ENCODE measurements at places on chromosomes 2 and 18.

- DNase-seq: peak; percentile 72
These were observed 26.7 kb downstream of the POLR1A start for GRCh38 chr2:86078774-86079545.

DNA sequence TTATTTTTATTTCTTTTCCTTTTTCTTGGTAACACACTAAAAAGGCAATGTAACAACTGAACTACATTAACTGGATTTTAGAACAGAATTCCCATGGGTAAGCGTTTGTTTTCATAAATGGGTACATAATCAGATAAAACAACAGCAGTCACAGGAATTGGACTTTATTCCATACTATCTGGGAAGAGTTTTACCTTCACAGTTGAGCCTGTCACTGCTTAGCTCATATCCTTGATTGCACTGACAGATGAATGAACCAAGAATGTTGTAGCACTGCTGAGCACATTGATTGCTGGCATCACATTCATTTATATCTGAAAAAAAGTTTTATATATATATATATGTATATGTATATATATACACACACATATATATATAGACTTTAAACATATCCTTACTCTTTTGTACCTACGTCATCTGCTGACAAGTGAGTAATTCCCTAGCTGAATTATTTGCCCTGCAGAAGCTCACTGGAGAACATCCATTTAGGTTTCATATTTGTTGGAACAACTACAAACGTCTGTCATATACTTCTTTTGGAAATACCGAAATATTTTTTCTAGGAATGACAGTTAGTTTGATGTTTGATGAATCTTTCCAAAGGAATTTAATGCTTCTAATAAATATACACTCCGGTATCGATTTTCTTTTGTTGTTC, 47.0 kb downstream of the EFEMP1 start:
- no peak for DNase-seq

DNA sequence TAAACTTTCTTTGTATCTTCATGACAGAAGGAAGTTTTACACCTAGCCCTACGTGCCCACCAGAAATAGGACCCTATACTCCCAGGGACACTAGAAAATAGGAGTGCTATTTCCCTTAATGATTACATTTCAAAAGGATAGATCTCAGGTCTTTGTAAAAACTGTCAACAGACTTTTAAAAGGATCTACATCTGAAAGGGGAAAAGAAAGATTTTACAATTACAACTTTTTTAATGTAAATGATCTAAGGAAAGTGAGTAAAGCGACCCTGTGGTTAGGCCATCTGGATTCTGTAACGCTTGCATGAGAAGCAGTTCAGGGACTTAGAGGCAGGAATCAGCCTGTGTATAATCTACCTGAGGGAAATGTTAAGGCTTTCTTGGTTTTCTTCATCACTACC, 431.8 kb upstream of the MC4R start:
- DNase-seq: no peak

DNA sequence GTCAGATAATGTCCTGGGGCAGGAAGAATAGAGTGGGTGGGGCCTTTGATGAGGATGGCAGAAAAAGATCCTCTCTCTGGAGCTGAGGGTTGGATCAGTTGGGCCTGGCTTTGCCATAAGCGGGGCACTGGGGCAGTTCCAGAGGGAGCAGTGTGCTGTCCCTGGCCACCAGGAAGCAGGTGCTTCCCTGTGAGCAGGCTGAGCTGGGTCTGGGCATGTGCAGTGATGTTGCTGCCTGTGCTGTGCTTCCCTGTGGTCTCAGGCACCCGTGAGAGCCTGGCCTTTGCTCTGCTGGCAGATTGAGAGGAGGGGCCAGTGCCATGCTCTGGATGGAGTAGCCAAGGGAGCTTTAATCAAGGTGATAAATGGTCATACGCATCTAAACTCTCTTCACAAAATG, 14.6 kb upstream of the NPPC start:
- DNase-seq: no peak

DNA sequence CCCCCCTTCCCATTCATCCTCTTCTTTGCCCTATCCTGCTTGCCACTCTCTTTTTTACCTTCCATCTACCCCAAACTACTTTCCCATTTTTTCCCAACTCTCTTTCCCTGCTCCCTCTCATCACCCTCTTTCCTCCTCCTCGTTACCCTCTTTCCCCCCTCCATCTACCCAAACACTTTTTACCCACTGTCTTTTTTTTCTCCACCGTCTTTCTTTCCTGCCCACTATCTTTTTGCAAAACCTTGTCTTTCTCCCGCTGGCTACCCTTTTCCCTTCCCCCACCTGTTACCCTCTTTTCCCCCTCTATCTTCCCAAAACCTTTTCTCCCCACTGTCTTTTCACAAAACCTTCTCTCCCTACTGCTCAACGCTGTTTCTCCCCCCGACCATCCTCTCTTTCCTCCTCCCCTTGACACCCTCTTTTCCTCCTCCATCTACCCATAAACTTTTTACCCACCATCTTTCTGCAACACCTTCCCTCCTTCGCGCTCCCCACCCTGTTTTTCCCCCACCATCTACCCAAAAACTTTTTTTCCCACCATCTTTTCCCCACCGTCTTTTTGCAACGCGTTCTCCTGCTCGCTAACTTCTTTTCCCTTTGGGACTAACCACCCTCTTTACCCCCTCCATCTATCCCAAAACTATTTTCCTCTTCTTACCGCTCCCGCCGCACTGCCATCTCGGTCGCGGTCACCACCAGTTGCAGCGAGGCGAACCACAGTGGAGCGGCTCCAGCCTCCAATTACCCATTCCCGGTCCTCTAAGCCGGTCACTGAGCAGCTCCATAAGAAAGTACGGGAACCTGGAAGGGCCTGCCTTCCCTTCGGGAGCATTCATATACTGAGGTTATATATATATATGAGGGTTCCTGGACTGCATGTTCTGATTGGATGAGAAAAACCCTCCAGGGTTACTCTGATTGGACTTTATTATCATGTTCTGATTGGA, 15.0 kb downstream of the CCDC74A start:
- DNase-seq: no peak

DNA sequence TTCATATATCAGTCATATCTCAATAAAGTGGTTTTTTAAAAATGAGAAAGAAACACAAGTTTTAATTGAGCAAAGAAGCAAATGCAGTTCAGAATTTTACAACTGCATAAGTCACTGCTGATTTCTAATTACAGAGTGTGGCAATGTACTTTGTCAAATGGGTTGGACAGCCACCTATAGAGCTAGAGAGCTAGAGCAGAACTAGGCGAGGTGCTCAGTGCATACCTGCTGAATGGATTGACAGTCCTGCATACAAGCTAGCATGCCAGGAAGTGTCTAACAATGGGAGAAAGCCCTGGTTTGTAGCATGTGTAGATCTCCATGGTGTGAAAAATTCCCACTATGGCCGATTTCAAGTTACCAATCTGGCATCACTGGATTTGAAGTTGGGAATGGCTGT, 106.3 kb upstream of the CDCA7 start:
- no peak for DNase-seq

- no peak for DNase-seq
These were observed 13.7 kb upstream of the RMDN2 start for GRCh38 chr2:37911296-37911873.

DNA sequence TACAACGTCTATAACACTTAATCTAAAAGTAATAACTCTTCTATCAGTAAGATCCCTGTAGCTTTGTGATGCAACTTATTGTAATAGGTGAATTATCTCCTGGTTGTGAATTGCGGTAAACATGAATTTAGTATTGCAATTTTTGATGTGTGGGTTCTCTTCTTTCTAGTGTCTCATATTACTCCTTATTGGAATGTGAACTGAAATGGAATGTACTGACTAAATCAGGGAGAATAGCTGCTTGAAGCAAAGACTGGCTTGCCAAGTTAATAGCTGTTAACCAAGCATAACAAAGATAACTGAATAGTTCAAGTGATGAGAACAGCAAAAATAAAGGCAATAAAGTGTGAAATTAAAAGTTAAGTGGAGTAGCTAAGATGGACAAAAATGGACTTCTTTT, 60.5 kb upstream of the TFPI start:
- DNase-seq: no peak

- no peak for DNase-seq
These were observed 958.8 kb upstream of the NRXN1 start for GRCh38 chr2:51990684-51991083.

DNA sequence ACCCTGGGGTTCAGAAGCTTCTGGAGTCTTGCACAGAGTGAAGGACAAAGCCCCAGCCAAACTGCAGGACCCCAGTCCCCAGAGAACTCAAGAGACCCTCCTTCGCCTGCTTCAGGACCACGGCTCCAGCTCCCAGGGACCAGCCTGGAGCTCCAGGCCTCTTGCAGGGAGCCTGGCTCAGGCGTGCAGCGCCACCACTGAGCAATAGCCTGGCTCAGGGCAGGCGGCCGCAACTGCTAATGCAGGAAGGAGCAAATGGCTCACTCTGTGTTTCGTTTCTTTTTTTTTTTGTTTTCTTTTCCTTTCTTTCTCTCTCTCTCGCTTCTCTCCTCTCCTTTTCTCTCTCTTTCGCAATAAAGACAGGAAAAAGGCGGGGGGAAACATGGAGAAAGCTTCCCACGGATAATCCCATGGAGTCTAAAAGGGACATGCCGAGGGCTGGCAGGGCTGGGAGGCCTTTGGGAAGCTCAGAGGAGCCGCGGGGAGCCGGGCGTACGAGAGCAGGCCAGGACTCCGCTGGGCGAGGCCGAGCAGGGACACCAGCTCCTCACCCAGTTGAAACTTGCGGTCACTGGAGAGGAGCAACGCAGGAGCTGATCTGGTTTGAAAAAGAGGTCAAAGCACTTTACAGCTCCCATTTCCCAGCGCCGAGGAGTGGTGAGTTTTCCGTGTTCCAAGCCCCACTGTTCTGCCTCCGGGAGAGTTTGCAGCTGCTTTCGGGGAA, 244.8 kb downstream of the TWIST2 start:
- DNase-seq: no peak

GRCh38 chr2:168090366-168091135, 156.8 kb downstream of the STK39 start:
- no peak for DNase-seq

- DNase-seq: no peak
These were observed 10.9 kb downstream of the NHEJ1 start for GRCh38 chr2:219149667-219150066.
